GM19239 (cell line): ENCODE measurements at places on chromosomes 1 and 21.

GRCh38 chr1:208179961-208180409 lies 64.2 kb downstream of the PLXNA2 start:
- DNase-seq, result no peak

- no peak for DNase-seq
Observed at GRCh38 chr1:80365359-80366021, 1359.0 kb upstream of the ADGRL4 start.

DNA sequence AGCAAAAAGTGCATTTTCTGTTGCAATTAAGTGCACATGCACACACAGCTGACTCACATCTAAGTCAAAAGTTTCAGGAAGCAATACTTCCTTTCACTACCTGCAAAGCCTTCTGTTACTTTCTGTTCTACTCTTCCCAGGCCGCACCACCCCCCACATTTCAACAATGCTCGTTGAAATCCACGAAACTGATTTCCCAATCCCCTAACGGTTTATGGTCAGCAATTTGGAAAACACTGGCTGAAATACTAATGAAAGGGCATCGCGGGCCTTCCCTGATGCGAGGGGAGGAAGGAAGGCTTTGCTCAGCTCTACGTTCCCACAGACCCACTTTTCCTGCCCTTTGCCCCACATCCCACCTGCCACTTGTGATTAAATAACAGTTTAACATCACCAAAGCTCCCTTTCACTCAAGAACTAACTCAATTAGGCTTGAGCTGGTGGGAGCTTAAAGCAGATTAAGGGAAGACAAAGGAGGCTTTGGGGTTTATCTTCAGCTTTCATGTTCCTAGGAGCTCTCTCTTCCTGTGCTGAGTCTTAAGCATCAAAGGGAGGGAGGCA lies 243.2 kb upstream of the RAB4A start:
- peak; percentile 28 for DNase-seq

- DNase-seq, result no peak
Observed at GRCh38 chr1:117581391-117581943, 24.4 kb upstream of the TENT5C start.

- DNase-seq, result no peak
Observed at GRCh38 chr1:65238010-65238409, 71.3 kb upstream of the DNAJC6 start.

- DNase-seq, result no peak
Observed at GRCh38 chr1:788835-789234, 102.4 kb upstream of the OR4F16 start.

DNA sequence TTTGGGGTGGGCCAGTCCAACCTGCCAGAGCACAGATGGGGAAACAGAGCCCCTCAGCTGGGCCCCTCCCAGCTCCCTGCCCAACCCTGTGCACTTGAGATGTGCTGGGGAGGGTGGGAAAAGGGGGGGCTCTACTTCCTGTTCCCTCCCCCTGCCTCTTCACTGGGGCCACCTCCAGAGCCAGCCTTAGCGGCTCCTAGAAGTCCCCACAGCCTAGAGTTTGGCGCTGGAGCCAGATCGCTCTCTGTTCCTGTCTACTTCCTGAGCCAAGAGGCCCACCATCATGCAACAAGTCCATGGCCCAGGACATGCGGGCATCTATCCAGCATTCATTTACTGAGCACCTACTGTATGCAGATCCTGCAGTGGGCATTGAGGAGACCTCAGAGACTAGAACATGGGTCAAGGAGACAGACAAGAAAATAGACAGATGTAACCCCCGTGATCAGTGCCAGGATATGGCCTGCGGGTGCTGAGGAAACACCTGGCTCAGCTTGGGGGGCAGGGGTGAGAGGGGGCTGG lies 144.1 kb downstream of the SYF2 start:
- DNase-seq, result no peak
